NCI-H748 treated with DMSO at 0.1 percent for 48 hours (cell line): ENCODE measurements at places on chromosomes 7 and 10.

DNA sequence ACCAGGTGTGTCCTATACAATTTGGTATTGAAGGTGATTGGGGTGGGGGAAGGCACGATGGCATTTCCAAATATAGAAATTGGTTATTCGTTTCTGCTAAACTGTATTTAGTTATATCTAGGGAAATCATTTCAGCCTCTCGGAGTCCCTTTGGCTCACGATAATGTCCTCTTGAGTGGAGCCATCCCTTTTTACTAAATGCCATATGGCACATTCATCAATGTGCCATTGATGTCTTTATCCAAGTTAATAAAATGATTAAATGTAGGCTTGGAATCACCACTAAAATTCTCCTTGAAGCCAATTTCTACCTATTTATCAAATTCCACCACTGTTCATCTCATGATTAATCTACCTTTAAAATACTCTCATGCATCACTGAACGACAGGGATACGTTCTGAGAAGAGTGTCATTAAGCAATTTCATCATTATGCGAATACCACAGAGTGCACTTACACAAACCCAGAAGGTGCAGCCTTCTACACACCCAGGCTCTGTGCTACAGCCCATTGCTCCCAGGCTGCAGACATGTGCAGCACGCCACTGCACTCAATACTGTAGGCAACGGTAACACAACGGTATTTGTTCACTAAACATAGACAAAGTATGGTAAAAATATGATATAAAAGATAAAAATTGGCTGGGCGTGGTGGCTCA, 219.2 kb upstream of the C7orf33 start:
- no peak for DNase-seq

DNA sequence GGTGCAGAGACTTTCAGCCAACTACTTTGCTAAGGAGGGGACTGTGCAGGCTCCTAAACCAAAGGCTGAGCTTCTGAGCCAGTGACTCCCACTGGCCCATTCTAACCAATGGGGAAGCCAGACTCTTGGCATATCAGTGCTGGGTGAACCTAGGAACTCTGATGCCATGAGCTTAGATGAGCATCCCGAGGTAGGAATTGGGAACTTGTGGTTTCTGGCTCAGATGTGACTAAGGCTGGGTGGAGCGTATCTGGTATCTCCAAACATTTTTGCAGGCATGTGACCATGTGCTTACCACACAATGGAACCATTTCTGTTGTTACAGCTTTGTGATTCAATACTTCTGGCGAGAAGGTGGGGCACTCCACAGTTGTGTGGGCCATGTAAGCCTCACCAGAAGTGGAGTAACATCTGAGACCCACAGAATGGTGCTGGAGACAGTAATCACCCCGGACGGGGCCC, 2.5 kb upstream of the AVPI1 start:
- no peak for DNase-seq

DNA sequence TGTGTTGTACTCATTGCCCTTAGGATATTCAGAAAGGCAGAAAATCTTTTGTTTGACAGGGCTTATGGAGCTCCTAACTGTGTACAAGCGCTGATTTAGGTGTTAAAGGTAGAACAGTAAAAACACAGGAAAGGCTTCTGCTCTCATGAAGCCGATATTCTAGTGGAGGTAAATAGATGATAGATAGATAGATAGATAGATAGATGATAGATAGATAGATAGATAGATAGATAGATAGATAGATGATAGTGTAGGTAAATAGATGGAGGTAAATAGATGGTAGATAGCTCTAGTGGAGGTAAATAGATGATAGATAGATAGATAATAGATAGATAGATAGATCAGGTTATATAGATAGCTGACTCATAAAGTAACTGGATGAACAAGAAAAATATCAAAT, 39.4 kb upstream of the NPY start:
- DNase-seq = no peak

- DNase-seq = no peak
Measured at GRCh38 chr7:28406192-28406591, 6.1 kb upstream of the CREB5 start.

- DNase-seq = no peak
Measured at GRCh38 chr10:20694296-20694695, 202.8 kb downstream of the NEBL start.

GRCh38 chr7:32586291-32587221, 91.3 kb downstream of the AVL9 start:
- DNase-seq = no peak

GRCh38 chr10:85032981-85033380, 704.6 kb downstream of the CCSER2 start:
- no peak for DNase-seq

GRCh38 chr10:124324451-124324850, 94.3 kb downstream of the OAT start:
- DNase-seq = no peak

GRCh38 chr7:26620352-26620751, 244.0 kb downstream of the SKAP2 start:
- DNase-seq = no peak

DNA sequence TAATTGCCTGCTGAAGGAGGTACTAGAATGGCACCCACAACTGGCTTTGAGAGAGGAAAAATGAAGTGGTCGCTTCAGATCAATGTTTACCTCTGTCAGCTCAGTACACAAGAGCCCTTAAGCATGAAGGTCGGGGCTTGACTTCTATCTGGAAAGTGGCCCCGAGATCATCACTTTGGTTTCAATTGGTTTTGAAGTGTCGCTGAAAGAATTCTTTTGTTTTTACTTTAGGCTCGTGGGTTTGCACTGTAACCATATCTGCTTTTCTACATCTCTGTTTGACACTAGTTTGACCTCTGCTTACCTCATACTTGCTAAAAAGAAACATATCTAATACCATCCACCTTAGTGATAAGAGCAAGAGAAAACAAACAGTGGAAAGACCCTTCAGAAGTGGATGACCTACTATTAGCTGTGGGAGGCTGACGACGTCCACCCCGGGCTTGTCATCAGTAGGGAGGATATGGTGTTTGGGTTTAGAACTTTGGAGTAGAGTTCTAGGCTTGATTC, 361.8 kb downstream of the GATA3 start:
- DNase-seq = no peak

- no peak for DNase-seq
Measured at GRCh38 chr7:35707422-35707821, 12.5 kb upstream of the HERPUD2 start.

DNA sequence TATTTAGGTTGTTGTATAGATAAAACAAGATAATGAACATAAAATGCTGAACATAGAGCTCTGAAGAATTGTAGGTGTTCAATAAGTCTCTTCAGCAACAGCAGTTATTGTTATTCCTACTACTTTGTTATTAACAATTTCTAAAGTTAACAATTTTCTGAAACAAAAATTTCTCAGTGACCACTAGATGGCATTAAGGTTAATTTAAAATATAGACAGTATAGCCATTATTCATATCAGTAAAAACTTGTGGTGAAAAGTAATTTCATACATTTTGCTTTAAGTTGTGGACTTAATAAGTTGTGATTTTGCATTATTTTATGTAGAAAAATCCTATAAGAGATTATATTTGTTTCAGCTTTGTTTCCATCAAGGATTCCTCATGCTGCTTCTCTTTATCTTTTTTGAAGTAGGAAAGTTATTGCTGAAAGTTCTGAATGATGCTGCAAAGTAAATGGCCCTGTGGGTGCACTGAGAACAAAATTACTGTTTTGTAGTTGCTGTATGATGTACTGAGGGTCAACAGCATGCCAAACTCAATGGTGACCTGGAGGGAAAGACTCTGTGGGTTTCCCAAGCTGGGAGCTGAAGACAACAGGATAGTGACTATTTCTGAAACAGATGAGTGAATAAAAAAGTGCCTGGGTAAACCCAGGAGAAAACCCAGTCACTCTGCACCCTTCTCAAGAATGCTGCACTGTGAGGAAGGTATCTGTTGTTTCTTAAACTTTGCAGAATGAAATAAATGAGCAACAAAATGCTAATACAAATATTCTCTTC, 253.6 kb downstream of the KIF20B start:
- DNase-seq = peak; percentile 10

GRCh38 chr7:54729107-54729506, 29.9 kb downstream of the SEC61G start:
- DNase-seq = no peak

DNA sequence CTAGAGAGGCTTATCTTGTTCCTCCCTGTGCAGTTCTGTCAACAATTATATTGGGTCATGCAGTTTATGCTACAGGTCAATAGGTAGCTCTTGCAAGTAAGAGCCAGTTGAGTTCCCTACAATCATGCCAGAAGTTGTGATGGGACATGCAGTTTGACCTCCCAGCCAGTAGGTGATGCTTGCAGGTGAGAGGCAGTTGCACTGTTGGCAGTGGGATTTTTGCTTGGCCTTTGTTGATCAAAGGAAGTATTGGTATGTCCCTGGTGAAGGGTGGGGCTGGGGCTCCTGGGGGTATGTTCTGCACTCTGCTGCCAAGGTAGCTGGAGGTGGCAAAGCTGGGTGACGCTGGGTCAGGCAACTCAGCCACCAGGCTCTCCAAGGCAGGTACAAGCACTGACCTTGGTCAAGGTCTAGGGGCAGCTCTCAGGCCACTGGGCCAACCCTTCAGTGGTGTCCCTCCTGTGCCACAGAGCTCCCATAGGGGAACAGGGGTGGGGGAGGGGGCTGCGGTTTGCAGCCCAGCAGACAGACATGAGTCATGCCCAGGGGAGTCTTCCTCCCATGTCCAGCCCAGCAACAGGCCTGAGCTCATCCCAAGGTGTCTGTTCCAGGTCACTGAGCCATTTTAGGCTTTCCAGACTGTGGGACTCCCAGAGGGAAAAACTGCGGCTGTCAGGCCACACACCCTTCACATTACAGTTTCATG, 43.3 kb downstream of the MEOX2 start:
- no peak for DNase-seq

GRCh38 chr10:3964516-3964915, 179.5 kb upstream of the KLF6 start:
- DNase-seq = no peak

DNA sequence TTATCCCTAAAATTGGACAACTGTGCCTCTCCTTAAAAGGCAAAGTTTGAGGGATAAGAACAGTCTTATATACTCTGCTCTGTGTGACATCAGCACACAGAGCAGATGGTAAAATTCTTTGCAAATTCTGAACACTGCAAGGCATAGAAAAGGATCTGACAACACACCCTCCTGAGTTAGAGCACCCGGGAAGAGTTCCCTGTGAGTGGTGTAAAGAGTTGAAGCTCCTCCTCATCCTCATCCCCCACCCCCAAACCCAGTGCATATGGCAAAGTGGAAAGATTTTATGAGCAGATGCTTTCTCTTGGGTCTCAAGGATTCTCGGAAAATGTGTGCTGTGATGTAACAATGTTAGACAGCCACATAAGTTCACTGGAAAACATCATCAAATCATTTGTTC, 40.0 kb upstream of the DGKI start:
- no peak for DNase-seq

DNA sequence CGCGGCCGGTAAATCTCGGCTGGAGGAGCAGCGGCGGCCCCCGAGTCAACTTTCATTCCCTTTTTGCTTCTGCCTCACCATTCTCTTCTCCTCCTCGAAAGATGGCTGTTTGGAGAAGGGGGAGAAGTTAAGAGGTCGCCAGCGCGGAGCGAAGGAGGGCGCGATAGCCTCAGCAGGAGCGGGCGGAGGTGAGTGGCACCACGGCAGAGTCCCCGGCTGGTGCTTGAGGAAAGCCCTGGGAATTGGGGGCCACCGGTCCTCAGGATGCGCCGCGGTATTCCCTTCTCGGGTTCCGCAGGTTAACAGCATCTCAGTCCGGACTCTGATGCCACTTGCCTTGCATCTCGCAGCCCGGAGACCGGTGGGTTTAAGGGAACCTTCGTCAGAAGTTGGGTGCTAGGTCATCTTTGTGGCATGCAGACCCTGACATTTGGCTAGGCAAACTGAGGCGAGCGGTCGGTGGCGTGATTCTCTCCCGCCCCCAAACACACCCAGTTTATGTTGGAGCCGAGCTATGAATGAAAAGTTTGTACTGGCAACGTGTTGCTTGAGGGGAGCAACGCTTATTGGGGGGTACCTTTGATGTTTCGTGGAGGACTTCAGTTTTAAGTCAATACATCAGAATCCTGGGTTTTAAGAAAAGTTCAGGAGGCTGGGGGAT, 59.5 kb upstream of the PRPS1L1 start:
- peak; percentile 16 for DNase-seq

GRCh38 chr7:5634107-5634950, 147.1 kb downstream of the RNF216 start:
- DNase-seq = no peak

GRCh38 chr10:99528494-99529441, 4.0 kb upstream of the NKX2-3 start:
- DNase-seq = no peak

DNA sequence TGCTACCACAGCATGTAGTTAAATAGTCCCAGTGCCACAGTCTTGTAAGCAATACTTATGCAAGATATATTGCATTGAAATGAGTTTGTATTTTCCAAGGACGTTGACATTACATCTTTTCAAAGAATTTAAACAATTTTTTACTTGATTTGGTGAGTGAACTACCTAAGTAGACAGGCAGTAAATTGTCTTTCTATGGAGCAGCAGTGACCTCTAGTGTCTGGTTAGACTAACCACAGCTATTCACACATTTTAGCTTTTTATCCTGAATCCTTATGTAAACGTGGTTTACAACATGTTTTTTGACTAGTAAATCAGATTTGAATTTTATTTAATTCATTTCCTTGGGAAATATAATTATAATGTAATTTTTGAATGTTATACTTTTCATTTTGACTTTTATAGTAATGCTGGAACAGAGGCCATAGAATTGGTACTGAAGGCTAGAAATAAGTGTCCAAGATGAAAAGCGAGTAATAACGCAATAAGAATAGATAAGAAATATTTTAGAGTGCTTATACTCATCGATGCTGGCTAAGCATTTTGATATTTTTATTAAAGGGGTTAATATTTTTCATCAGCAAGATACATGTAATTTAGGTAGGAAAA, 5.6 kb downstream of the LRRTM3 start:
- peak; percentile 48 for DNase-seq

DNA sequence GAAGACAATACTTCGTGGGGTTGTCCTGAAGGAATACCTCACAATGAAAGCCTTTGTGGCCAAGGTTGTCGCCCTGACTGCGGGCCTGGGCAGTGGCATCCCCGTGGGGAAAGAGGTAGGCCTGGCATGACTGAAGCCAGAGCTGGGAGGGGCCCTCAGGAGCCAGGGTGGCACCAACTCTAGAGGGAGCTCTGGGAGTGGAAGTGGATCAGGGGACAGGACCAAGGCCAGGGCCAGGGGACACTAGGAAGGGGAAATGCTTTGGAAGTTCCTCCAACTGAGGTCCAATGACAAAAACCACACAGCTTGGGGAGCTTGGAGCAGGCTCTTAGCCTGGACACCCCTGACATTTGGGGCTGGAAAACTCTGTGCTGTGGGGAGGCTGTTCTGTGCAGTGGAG, 5.8 kb downstream of the CLCN1 start:
- no peak for DNase-seq

GRCh38 chr10:44952779-44953231, 6.8 kb upstream of the RASSF4 start:
- DNase-seq = no peak

DNA sequence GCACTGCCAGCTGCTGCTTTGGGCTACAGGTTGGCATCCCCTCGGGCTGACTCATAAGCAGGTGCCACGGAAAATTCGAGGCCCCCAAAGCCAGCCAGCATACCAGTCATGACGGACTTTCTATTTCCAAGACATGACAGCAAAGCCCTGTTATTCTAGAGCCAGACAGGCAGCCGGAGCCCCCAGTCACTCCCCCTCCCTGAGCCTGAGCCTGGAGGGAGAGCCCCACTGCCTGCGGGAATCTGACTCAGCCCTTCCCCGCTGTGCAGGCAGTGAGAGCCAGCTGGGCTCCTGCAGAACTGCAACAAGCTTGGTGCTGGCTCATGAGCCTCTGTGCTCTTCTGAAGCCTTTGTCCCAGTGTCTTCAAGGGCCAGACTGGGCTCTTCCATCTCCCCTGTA, 15.8 kb downstream of the BTBD16 start:
- no peak for DNase-seq
